Dorsolateral prefrontal cortex (tissue), 122 donors: ENCODE measurements at places on chromosomes 11 and 22. TPM values are rescaled to one million over a fixed set of nuclear protein-coding genes. Genes with fewer than 3 reads are reported as not detected.

The HMBS gene
- 8.3 TPM for total RNA-seq

DNA sequence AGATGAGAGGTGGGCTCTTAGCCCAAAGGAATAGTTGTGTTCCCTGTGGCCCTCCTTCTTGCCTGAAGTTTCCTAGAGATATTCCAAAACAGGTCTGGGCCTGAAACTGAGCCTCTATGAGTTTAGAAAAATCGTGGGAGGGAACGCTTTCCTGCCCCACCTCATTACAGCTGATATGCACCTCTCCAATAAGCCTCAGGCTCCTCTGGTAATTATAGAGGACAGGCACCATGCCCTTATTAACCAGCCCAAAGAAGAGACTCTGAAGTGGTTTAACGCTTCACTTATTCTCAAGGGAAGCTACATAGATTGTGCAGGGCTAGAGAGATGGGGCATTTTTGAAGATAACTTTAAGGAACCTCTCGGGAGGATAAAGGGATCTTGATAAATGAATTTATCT lies 3.4 kb upstream of the MPZL2 start:
- no peak for DNase-seq

GRCh38 chr11:80328774-80329173 lies 887.9 kb upstream of the TENM4 start:
- no peak for DNase-seq

The ENTHD1 gene
- not detected for total RNA-seq

- DNase-seq = no peak
Measured at GRCh38 chr11:80321786-80322185, 881.0 kb upstream of the TENM4 start.

The CCDC188 gene
- 1.0 TPM for total RNA-seq
